ENCODE measurements at places on chromosomes 5 and 9.

DNA sequence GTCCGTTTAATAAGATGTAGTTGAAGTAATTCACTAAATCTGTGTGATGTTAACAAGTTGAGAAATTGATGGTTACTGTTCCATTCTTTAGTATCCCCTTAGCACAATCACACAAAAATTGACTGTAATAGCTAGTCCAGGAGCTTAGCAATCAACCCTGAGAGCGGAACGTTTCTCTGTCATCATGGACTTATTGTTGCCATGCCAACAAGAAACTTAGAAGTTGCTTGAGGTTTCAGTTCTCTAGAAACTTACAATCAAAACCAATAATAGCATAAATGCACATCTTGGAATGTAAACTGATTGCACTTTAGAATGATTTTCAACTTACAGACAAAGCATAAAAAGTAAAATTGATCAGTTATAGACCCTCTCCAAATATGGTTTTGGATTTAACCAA, 125.4 kb upstream of the ANKH start:
- DNase-seq = no peak

DNA sequence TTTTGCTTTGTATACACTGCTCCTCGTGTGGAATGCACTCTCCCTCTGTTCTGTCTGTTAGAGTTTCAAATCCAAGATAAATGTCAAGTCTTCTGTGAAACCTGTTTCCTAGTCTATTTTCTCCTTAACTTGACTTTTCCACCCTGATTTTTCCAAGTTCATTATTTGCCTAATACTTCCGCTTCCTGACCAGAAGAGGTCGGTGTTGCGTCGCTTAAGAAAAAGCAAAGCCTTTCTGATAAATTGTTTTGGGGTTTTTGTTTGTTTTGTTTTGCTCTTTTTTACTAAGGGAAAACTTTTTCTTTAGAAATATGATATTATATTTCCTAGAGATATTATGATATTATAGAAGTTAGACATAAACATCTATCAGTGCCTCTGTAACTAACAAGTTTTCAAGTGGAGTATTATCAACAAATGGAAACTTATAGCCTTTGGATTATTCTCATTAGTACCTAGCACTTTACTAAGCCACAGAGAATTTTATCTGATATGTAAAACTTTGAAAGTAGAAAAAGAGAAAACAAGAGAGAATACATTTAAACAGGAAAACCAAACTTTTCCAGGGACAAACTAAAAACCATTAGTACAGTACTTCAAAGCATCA, 55.8 kb downstream of the PHAX start:
- DNase-seq = peak; percentile 39

- DNase-seq = no peak
Measured at GRCh38 chr9:13023498-13023897, 248.7 kb downstream of the LURAP1L start.

GRCh38 chr9:21744841-21745240, 57.6 kb upstream of the MTAP start:
- peak; percentile 85 for DNase-seq

DNA sequence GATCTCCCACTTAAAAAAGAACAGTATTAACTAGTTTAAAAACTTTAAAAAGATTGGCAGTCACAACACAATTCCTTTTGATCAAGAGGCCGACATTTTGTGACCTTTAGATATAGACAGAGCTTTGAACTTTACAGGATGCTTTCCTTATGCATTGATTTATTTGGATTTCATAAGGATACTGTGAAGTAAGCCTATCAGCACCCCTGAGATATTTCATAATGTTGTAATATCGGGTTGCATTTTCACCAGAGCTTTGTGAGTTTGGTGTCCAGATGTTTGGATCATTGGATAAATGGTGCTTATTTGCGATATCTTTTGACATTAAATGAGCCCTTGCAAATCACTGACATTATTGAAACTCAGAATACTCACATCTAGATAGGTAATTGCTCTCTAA, 7.7 kb downstream of the PALM2AKAP2 start:
- peak; percentile 28 for DNase-seq

GRCh38 chr9:99143655-99144054, 38.7 kb downstream of the TGFBR1 start:
- no peak for DNase-seq

DNA sequence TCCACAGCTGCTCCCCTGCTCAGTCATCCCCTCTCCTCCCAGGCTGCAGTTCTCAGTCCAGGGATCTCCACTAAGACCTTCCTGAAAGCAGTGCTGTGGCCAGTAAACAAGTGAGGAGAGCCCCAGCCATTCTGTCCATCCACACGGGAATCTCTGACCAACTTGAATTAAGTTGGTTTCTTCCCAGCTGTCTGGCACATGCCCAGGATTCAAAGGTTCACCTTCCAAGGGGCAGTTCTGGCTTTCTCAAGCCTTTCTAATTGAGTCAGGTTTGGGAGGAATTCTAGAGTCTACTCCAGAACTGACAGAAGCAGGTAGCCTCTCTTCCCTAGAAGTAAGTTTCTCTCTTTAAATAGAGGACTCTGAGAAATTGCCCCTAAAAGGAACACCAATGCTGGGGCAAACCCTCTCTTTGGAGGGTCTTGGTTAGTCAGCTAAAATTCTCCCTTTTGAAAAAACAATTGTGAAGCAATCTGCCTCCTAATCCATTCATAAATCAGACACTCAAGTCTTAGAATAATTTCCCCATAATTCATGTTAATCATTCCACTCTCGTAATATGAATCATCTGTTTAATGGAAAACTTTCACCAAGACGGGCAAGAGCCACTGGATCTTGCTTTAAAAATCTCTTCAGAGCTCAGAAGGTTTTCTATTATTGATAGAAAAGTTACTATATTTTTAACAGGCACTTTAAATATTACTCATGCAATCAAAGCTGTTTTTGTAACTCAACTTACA, 133.8 kb downstream of the SPOCK1 start:
- DNase-seq = peak; percentile 60

GRCh38 chr5:153122403-153122802, 368.1 kb upstream of the GRIA1 start:
- no peak for DNase-seq

DNA sequence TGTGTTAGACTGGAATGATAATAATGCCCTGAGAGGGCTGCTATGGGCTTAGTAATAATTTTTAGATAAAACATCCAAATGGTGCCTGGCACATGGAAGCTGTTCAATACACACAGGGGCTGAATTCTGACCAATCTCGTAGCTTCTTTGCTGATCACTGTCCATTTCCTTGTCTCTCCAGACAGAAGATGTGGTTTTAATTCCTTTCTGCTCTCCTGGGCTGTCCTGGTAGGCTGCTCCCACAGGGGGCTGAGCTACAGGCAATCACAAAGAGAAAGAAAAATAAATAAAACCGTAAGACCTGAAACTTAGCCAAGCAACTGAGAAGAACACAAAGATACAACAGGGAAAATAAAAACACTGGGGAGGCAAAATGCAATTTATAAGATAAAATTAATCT, 136.5 kb downstream of the CDK5RAP2 start:
- DNase-seq = peak; percentile 69

DNA sequence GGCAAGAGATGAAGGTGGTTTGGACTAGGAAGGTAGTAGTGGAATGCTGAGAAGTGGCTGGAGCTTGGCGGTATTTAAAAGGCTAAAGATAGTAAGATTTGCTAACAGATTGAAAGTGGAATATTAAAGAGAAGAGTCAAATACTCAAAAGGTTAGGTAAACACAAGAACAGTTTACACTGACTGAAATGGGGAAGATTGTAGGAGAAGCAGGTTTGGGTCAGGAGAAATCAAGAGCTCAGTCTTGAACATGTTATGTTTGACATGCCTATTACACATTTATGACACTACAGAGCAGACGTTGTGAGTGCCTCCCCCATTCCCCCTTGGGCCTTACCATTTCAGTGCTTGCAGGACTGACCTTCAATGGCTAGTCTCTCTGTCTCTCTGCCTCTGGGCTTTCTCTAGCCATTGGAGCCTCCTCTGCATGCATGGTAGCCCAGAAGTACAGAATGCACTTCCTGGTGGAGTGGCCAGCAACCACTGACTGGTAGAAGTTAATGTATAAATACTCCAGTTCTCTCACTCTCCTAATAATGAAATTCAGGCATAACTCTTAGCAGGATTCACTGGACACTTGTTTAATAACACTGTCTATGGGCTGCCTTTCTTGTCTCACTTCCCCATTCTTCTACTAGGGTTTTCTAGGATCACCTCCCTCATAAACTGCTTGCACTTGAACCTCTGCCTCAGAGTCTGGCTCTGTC, 56.8 kb downstream of the HMGCS1 start:
- DNase-seq = no peak

GRCh38 chr9:30160570-30160969, 2223.9 kb upstream of the ACO1 start:
- no peak for DNase-seq

DNA sequence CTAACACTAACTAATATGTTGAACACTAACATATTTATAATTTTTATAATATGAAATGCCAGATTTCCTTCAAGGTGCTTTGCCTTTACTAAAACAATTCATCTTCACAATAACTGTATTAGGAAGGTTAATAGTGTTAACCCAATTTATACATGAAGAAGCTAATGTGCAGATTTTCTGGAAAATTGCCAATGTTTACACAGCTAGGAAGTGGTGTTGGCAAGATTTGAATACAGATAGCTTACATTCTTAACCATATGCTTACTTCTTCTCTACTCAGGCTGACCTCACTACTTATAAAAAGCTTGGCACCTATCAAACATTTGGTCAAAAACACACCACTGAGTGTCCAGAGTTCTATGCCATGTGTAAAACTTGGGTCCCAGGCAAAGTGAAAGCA, 445.4 kb upstream of the ITGA1 start:
- DNase-seq = no peak

DNA sequence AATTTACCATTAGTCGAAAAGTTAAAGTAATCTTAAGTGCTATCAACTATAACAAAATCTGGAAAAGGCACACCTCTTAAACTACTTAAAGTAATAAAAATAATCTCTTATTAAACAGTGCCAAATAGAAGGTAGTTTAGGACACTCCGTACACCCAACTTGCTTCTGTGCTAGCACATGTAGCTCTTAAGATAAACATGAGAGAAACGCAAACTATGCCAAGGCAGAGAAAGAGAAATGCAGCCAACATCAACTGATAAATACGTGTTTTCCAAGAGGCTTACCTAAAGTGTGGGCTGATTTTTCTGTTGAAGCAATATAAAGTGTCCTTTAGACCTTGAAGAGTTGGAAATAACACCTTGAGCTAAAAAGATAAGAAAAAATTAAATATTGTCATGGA, 480.6 kb upstream of the DAB2 start:
- no peak for DNase-seq

GRCh38 chr5:135013947-135014570, 20.0 kb downstream of the PITX1 start:
- DNase-seq = no peak

- DNase-seq = no peak
Measured at GRCh38 chr9:35193762-35194161, 32.0 kb downstream of the UNC13B start.

GRCh38 chr9:134936346-134937163, 18.8 kb upstream of the FCN1 start:
- no peak for DNase-seq

DNA sequence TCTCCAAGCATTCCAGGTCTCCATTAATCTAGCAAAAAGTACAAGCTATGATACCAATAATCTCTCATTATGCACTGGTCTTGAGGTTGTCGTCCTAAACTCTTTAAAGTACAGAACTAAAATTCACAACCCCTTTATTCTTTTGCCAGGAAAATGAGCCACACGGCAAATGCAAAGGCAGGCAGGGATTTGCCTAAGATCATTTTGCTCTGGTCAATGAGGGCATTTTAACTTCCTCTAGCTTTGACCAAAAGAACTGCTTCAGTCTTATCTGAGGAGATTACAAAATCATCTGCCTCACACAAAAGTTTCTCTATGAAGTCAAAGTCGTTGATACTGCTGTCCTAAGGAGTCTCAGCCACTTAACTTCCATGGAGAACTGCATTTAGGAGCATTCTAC, 51.8 kb downstream of the EPB41L4B start:
- no peak for DNase-seq

GRCh38 chr5:12419075-12419474, 514.8 kb upstream of the CTNND2 start:
- DNase-seq = no peak

All from fibroblast of skin of right quadriceps (primary cell).